ENCODE measurements at places on chromosomes 7 and 10.

- DNase-seq, result peak; percentile 71
Observed at GRCh38 chr10:101028446-101029337, 2.2 kb downstream of the PDZD7 start.

DNA sequence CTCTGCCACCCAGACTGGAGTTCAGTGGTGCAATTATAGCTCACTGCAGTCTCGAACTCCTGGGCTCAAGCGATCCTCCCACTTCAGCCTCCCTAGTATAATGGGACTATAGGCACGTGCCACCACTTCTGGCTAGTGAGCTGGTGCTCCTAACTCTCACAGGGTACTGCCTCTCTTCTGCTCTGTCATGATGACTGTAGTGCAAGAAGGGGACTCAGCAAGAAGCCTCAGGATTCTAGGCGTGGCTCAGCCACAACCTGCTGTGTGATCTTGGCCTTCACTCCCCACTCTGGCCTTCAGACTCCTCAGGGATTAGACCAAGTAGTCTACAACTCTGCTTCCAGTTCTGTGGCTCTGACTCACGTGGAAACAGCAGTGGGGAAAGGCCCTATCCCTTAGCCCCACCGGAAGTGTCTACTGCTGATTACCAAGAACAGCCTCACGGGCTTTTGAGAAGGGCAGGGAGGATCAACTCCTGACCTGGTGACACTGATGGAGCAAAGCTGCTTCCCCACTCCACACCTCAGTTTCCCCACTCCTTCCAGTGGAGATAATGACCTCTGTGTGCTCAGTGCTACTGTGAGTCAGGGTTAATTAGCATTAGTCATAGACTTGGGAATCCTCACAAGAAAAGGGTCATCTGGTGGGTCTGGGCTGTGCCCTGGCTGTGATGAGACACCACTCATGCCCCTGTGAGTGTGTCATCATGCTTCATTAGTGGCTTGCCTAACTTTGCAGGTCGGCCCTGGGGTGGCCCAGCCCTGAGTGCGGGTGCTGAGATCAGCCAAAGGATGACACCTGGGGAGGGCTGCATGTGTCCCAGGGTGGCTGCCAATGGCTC lies 41.1 kb downstream of the ZC3HC1 start:
- peak; percentile 51 for DNase-seq

DNA sequence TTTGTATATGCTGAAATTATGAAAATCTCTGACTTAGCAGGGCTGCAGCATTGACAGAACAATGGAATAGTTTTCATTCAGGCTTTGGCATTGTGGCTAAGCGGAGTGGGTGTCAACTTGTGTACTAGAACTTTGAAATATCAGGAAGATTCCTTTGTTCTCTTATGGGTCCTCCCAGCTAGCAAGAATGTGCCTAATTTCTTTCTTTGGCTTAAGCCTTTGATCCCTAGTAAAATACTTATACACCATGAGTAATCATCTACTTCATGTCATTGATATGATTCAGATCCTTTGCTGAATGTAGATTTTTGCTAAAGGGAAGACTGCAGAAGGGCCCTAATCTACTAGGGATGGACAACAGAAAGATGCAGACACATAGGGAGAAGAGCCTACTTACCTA lies 6.2 kb downstream of the AVL9 start:
- no peak for DNase-seq

GRCh38 chr7:128831178-128831993 lies 1.2 kb downstream of the FLNC start:
- DNase-seq, result peak; percentile 62

DNA sequence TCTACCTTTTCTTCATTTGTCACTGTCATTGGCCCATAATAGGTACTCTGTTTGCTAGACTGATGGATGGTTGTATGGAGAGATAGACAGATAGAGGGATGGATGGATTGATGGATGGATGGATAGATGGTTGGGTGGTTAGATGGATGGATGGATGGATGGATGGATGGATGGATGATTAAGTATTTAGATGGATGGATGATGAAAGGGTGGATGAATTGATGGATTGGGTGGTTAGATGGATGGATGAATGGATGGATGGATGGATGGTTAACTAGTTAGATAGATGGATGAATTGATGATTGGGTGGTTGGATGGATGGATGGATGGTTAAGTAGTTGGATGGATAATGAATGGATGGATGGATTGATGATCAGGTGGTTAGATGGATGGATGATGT lies 334.7 kb upstream of the AUTS2 start:
- DNase-seq, result no peak

GRCh38 chr7:7103343-7104313 lies 78.7 kb upstream of the C1GALT1 start:
- peak; percentile 76 for DNase-seq

DNA sequence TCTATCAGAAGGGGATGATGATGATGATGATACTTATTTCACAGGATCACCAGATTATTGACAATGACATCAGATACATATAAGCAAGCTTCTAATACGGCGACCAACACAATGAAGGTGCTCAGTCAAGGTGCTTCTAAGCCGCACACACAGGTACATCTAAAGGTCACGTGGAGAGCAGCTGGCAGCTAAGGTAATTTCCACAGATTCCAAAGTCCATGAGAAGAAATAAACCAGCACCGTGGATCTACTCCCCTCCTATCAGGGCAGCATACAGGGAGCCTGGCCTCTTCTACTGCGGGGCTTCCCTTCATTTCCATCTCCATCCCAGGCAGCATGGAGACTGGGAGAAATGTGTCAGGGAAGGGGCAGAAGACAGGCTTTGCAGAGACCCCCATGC lies 37.5 kb downstream of the DENND11 start:
- no peak for DNase-seq
